ENCODE measurements at places on chromosomes 16 and 17.

- DNase-seq = no peak
Observed at GRCh38 chr17:15413101-15413771, 54.2 kb downstream of the CDRT4 start.

- DNase-seq = no peak
Observed at GRCh38 chr17:48374650-48375230, 55.3 kb downstream of the SKAP1 start.

DNA sequence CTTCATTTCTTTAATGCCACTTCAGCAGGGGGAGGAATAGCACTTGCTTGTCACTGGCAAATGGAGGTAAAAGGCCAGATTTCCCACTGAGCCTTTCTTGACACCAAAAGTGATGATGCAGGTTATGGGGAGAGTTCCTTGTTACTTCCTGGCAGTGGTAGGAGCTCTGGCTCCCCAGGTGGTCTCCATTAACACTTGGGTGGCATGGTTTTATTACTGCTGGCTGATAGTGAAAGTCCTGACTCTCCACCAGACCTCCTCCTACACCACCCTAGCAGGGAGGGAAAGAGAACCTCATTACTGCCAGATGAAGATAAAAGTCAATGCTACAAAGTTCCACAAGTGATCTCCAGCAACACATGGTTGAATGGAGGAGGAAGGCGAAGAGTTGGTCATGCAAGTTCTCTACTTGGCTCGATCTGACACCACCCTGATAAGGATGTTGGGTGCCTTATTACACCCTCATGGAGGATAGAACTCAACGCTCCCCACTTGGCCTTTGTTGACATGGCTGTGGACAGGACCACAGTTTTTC, 152.7 kb upstream of the GNAO1 start:
- DNase-seq = no peak

- DNase-seq = no peak
Observed at GRCh38 chr17:35725802-35726126, 5.7 kb upstream of the RASL10B start.

DNA sequence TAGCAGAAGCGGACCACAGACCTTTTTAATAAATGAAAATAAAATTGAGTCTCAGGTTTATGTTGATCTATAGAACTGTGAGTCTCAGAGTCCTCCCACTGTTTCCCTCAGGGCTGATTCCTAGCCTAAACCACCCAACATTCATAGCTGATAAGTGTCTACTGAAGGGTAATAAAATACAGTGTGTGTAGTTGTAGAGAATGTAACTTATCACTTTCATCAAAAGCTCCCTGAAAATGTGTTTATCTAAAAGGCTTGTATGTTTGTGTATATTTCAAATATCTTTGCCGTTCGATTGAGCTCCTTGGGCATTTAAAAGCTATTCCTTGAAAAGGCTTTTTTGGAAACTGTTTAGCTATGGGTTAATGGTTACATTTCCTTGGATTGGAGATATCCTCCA, 740.3 kb upstream of the SOX9 start:
- no peak for DNase-seq
